ENCODE measurements at places on chromosomes 6 and 20.

DNA sequence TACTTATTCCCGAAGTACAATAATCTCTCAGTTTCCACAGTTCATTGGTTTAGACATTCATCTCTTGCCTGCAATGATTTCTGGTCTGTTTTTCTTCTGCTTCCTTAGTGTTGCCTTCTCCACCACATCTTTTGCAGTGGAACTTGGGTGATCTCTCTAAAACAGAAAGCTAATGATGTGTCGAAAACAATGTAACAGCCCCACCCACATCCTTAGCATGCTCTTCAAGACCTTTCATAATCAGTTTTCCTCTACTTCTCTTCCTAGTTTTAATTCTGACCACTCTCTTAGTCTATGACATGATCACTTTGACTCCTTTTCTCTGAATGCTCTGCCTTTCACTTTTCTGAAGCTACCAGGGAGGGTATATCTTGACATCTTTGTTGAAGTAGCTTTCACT is 1007.9 kb upstream of the CITED2 start:
- no peak for DNase-seq

DNA sequence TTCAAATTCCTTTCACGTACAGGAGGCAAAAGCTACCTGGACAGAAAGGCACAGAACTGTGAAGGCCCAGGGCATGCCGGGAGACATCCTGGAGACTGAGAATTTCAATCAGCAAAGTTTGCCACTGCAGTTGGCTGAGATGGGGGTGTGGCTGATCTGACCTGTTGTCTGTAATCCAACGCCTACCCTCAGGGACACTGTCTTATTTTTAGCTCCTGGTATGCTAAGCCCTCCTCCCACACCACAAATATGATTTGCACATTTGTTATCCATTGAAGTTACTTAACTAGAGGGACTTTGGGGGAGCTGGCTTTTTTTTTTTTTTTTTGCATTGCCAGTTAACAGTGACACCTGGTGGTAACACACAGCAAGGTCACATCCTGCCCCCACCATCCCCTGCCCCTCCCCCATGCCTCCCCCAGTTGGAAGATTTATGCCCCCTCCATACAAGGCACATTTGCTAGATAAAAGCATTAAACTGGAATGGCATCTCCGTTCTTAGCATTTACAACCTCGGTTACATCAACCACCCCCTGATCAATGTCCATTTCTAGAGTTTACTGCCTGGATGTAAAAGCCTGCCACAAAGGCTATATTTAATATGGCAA is 40.4 kb downstream of the TTI1 start:
- DNase-seq: peak; percentile 71

- DNase-seq: no peak
Measured at GRCh38 chr6:36791521-36792135, 47.6 kb downstream of the CPNE5 start.

DNA sequence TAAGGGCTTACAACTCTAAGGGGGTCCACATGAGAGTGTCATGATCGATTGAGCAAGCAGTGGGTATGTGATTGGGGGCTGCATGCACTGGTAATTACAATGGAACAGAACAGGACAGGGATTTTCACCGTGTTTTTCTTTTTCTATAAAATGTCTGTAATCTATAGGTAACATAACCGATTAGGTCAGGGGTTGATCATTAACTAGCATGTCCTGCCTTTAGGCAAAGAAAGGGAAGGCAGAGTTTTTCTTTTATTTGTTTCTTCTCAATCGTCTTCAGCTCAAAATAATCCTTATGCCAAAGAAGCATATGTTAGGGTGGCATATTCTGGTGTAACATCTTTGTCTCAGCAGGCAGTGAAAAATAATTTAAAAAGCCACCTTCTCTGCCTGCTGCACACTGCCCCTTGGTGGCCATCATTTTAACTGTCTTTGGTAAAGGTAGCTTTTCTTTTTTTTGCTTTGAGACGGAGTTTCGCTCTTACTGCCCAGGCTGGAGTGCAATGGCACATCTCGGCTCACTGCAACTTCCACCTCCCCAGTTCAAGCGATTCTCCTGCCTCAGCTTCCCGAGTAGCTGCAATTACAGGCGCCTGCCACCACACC is 9.7 kb upstream of the CEP43 start:
- DNase-seq: no peak

GRCh38 chr6:52457096-52457495 is 37.0 kb downstream of the EFHC1 start:
- DNase-seq: no peak

DNA sequence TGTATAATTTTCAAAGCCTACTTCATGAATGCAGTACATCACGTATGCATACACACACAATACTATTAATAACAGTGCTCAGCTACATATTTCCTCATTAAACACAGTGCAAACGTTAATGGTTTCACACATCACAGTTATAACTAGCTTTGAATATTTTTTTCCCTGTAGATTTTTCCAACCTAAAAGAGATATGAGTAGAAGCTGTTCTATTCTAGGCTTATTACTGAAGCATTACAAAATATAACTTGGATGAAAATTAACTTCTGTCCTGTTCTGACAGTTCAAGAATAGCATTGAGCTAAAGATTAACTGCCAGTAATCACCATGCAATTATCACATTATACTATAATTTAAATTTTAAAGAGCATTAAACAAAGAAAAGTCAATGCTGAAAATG is 6.2 kb downstream of the LMBRD1 start:
- DNase-seq: no peak

- no peak for DNase-seq
Measured at GRCh38 chr20:44536175-44536574, 14.3 kb upstream of the SERINC3 start.

DNA sequence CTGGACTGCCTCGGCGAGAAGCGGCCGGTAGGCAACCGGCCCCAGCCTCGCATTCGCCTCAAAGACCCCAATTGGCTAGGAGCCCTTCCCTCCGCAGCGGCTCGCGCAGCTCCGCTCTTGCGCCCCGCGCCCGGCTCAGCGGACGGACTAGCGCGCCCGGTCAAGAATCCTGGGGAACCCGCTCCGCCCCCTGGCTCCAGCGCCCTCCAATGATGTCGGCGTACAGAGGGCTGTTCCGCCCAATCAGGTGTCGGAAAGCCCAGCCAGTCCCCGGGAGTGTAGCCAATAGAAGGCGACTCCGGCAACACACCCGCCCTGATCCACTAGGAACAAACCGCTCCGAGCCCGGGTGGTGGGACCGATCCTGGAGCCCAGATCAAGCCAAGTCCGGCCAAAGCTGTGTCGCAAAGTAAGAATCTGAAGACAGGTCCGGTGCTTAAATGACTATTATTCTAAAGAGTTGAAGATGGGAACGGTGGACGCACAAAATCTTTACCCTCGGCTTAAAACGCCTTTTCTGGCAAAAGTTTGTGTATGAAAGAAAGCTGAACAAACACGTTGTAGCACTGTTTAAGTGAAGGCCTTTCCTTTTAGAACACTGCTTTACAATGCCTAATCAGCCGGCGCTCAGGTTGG is 132.2 kb downstream of the OGFRL1 start:
- peak; percentile 93 for DNase-seq

DNA sequence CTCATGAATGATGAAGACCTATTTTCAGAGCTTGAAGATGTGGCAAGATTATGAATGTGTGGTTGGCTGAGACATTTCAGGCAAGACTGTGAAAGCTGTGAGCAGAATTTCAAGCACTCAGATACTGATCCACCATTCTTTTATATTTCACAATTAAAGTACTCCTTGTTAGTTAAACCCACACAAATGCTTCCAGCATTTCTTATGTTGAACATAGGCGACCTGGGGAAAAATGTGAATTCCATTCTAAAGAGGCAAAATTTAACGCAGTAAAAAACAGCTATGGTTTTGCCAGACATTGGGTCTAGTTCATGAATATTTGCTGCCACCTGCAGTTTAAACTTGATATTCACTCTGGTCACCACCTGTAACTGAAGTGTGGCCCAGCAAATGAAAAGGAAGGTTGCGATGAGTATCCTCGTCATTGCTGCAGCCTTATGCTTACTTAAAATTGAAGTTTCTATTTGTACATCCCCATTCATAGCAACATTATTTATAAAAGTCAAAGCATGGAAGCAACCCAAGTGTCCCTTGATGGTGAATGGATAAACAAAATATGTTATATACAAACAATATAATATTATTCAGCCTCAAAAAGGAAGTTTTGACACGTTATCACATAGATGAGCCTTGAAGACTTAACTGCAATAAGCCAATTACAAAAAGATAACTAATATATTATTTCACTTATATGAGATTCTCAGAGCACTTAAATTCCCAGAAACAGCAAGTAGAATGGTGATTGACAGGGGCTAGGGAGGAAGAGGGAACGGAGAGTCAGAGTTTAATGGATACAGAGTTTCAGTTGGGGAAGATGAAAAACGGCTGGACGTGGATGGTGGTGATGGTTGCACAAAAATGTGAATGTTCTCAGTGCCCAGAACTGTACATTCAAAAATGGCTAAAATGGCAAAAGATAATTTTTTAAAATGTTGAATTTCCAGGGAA is 32.4 kb upstream of the FAM184A start:
- peak; percentile 30 for DNase-seq

DNA sequence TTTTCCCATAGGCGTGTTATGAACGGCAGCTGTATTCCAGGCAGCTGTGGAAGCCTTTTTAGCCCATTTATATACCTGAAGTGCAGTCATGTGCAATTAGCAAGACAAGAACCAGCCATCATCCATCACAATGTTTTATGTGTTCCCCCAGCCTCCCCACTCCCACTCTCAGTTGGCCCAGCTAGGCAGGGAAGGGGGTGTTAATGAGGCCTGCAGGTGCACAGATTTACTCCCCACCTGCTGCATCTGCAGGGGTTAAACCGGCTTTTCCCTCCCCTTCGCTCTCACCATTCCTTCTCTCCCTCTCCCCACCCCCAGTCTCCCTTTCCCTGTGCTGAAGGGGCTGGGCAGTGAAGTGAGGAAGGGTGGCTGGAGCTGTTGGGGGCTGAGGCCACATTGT is 149.8 kb upstream of the AKAP12 start:
- DNase-seq: no peak

- DNase-seq: no peak
Measured at GRCh38 chr6:40378071-40378724, 209.0 kb downstream of the LRFN2 start.

DNA sequence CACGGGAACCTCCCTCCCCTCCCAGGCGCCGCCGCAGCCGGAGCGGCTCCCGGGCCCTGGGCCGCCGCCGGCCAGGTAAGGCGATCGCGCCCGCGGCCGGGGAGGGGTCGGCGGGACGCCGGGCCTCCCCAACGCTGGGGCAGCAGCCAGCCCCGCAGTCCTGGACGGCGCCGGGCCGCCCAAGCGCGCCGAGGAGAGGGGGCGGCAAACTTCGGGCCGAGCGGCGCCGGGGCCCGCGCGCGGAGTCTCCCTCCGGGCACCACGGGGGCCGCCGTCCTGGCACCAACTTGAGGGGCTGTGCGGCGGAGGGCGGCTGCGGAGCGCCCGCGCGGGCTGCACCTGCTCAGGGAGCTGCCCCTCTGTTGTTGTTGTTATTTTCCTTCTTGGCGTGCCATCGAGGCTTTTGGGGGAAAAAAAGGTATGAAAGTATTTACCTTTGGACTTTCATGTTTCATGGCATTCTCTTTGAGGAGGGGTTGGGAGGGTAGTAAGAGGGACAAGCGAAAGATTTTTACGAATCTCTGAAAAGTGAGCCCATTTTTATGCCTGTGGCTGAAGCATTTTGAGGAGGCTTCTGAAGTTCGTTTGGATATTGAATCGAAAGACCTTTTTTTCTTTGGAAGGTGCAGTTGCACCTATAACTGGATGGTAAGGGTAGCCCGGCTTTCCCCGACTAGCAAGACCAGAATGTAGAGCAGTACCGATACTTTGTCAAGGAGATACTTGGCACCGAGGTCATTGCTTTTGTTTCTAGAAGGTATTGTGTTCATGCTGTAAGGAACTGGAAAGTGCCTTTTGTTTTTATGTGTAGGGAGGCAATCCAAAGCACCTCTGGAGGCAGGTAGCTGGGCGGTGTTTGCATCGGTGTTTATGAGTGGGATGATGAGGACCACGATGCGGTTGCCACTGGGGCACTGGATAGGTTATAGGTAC is at the start of gene RNF182:
TSS of gene RNF182 (plus strand) at position 4 of the 933 bp plus-strand sequence. CDS start 52,168 bp downstream, outside the sequence.
- DNase-seq: peak; percentile 51

DNA sequence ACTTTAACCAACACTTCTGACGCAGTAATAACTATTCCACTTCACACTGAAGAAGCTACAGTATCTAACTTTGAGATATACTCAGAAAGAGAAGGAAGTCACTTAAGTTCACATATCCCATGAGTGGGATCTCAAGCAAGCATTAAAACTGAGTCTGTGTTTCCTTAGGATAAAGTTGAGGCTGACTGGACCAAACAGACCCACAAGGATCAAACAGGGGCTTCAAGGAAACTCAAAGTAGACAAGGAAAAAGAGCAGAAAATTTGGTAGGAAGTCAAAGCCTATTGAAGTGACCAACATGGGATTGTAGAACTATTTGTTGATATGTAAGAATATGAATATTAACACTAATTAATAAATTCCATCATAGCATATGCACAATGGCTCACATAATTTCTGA is 294.9 kb downstream of the ADGB start:
- DNase-seq: no peak

DNA sequence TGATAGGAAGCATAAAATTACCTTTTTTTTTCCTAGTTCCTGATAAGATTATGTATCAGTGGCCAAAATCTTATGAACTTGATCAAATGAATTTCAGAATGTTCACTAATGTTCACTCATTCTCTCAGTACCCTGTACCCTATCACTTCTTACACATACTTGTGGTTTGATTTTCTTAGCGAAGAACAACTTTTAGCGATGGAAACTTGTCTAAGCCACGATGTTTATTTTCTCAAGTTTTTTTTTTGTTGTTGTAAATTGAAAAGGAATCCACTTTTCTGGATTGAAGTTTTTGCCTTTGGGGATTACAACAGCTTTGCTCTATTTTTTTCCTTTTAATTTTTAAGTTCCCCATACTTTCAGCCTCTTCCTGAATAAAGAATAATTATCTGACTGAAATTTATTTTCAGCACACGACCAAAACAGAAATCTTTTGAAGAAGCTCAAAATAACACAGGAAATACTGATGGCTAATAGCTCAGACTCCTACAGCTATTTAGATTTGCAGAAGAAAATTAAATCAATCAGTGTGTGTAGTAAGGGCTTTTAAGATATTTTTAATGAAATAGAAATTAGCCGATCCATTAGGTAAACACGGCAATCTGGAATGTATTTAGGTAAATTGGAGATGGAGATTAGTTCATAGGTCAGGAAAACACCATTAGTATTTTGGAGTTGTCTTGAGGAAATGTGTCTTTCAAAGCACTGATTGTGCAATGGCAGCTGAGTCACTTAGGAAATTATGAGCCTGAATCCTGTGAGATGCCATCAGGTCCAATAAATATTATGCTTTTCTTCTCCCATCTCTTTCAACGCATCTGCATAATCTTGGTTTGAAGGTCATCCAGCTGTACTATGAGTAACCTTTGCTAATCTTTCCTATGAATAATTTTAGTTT is 217.5 kb downstream of the GJA1 start:
- DNase-seq: peak; percentile 13

- DNase-seq: no peak
Measured at GRCh38 chr6:166597711-166598440, 11.4 kb upstream of the RAMACL start.

DNA sequence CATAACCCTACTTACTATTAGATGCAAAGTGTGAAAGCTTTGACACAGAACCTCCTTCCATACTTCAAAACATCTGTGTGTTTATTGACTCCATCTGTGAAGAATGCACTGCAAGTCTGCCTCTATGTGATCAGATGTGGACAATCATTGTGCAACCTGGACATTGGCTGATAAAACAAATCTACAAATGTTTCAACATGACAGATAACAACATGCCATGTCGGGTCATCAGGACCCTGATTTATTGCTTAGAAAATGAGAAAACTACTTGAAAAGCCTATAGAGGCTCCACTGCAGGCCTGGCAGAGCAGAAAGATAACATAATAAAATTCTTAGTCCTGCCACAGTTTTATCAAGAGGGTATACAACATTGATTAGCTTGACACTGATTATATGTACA is 1286.4 kb downstream of the GRIK2 start:
- no peak for DNase-seq

Data from hepatic stellate cell (primary cell).